ENCODE measurements at places on chromosomes 2 and 18. TPM values are rescaled to one million over a fixed set of nuclear protein-coding genes. Genes with fewer than 3 reads are reported as not detected.
A peak's percentile ranks its signal among the peaks of the same experiment; 100 is the strongest.

GRCh38 chr18:13618760-13619438 lies 107.5 kb downstream of the FAM210A start:
- no peak overlapping the region for H3K4me3 ChIP-seq
- H3K27me3 ChIP-seq = no peaks in the 10 kb centered on the region
- H3K4me1 ChIP-seq = peaks cover 54% of the 10 kb centered on the region
- H3K27ac ChIP-seq = no peak overlapping the region

DNA sequence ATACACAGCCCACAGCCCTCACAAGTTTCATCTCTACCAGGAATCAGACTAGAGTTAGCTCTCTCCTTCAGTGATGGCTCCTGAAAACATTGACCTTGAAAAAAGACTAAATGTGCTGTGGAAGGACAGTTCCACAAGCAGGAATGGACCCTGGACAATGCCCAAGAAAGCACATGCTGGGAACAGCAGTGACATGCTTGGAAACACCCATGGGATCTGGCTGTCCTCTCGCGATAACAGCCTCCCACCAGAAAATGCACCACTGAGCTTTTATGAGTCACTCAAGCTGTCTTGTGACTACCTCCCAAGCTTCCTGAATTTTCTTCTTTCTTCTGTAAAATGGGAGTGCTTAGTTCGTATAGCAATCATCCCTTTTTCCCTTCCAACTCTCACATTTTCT lies 269.2 kb downstream of the LRATD1 start:
- DNase-seq = no peak
- H3K4me1 ChIP-seq = no peaks in the 10 kb centered on the region
- no peaks in the 10 kb centered on the region for H3K36me3 ChIP-seq
- no peak overlapping the region for H3K27ac ChIP-seq

DNA sequence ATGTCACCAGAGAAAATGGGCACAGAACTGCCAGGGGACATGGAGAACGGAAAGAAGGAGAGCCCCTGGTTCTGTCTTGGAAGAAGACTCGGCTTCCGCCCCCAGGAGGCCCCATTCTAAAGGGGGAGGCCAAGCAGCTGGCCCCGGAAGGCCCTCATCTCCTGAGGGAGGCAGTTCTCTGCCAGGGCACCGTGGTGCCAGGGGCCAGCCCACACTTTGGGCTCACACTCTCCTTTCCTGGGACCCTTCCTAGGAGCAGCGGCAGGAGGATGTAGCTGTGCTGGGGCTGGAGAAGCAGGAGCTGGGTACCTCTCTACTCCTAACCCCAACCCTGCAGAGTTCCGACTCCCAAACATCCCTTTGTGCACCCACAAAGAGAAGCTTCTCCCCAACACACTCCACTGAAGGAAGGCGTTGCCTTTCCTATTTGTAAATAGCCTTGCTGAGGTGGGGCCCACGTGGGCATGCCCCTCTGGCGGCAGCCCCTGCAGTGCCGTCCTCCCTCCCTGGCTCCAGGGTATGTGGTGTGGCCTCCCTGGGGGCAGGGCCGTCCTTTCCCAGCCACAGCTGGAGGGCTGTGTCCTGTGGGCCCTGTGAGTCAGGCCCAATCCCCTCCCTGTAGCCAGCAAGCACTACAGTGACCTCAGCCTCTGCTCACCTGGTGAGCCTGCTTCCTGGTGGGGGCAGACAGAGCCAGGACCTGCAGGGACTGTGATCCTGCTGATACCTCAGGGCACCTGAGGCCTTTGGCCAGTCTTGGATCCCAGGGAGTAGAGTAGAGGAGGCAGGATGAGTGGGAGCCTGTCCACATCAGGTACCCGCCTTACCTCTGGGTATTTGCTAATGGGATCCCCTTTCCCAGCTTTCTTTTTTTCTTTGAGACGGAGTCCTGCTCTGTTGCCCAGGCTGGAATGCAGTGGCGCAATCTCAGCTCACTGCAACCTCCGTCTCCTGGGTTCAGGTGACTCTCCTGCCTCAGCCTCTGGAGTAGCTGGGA lies 26.6 kb downstream of the ZFP36L2 start:
- H3K36me3 ChIP-seq = no peaks in the 10 kb centered on the region
- H3K4me3 ChIP-seq = no peak overlapping the region

DNA sequence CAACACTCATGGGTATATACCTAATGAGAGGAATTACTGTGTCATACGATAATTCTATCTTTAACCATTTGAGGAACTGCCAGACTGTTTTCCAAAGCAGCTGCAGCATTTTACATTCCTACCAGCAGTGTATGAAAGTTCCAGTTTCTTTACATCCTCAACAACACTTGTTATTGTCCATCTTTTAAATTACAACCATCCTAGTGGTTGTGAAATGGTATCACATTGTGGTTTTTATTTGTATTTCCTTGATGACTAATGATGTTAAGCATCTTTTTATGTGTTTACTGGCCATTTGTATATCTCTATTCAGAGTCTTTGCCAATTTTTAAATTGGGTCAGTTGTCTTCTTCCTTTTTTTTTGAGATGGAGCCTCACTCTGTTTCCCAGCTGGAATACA lies 4.0 kb upstream of the CKAP2L start:
- no peak overlapping the region for H3K27ac ChIP-seq
- H3K36me3 ChIP-seq = peaks cover 1% of the 10 kb centered on the region
- no peak overlapping the region for H3K4me3 ChIP-seq
- peaks cover 39% of the 10 kb centered on the region for H3K4me1 ChIP-seq

DNA sequence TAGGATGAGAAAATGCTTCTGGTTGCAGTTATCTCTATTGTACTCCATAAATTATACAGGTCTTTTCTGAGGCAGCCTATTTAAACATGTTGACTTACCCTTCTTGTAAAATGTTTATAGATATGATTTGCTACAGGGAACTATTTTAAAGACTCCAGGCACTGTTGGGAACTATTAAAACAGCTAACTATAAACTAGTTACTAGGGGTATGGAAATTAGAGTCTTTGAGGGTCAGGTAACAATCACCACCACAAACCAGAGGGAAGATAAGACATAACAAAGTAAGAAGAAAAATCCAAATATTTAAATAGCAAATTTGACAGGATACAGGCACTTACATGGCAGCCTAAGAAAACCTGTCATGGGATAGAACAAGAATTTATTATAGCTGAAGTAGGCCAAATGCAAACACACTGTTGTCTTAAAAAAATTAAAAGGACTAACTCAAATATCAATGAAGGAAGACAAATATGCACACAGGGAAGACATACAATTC lies 251.0 kb upstream of the CWC22 start:
- no peak for DNase-seq
- no peak overlapping the region for H3K4me3 ChIP-seq
- H3K36me3 ChIP-seq = no peaks in the 10 kb centered on the region
- H3K27ac ChIP-seq = no peak overlapping the region
- H3K4me1 ChIP-seq = peaks cover 15% of the 10 kb centered on the region

DNA sequence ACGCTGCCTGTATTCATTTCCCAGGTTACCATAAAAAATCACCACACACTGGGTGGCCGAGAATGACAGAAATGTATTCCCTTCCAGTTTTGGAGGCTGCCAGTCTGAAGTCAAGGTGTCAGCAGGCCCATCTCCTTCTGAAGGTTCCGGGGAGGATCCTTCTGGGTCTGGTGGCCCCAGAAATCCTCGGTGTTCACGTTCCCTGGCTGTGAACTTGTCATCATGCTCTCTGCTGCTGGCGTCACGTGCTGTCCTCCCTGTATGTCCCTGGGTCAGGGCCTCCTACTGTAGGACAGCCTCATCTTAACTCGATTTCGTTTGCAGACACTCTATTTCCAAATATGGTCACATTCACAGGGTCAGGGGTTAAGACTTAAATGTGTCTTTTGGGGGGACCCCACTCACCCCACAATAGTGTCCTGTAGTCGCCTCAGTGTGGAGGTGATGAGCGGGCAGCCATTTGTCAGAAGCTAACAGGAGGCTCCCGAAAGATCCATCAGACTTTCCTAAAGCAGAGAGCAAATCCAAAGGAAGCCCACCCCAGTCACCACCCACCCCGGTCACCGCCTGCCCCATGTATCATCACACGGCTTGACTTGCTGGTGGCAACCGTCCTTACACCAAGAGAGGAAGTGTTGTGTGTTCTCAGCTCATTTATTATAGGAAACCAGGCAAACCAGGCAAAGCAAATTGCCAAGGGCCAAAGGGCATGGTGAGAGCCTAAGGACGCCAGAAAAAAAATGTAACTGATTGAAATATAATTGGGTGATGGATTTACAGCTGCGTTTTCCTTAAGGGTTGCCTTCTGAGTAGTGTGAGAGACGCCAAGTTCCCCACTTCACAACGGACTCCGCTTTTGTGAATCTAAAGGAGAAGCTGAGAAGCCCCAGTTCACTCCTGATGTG lies 148.8 kb upstream of the ZNF236 start:
- no peak overlapping the region for H3K4me3 ChIP-seq
- no peaks in the 10 kb centered on the region for H3K4me1 ChIP-seq
- no peak overlapping the region for H3K27ac ChIP-seq
- H3K36me3 ChIP-seq = no peaks in the 10 kb centered on the region
- DNase-seq = no peak
- H3K27me3 ChIP-seq = peaks cover 6% of the 10 kb centered on the region

GRCh38 chr2:23698721-23699579 lies 228.0 kb downstream of the ATAD2B start:
- no peaks in the 10 kb centered on the region for H3K27me3 ChIP-seq
- no peaks in the 10 kb centered on the region for H3K4me1 ChIP-seq
- no peak for DNase-seq
- no peak overlapping the region for H3K27ac ChIP-seq
- no peak overlapping the region for H3K4me3 ChIP-seq

DNA sequence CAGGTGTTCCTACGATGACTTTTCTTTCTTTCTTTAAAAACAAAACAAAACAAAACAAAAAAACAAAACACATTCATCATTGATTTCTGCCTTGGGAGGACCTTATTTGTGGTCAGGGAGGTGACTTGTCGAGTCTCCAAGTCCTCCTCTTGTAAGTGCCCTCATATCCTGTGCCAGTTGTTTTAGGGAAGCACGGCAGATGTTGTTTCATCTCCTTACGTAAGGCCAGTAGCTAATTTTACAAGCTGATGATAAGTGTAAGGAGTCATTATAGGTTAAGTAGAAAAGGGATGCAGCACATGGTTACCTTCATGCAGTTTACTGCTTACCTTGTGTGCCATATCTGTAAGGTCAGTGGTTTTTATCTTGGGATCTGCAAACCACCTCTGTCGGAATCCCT lies 52.2 kb downstream of the MRPS9 start:
- no peaks in the 10 kb centered on the region for H3K4me1 ChIP-seq
- no peak overlapping the region for H3K4me3 ChIP-seq
- H3K27ac ChIP-seq = no peak overlapping the region
- peaks cover 43% of the 10 kb centered on the region for H3K36me3 ChIP-seq

DNA sequence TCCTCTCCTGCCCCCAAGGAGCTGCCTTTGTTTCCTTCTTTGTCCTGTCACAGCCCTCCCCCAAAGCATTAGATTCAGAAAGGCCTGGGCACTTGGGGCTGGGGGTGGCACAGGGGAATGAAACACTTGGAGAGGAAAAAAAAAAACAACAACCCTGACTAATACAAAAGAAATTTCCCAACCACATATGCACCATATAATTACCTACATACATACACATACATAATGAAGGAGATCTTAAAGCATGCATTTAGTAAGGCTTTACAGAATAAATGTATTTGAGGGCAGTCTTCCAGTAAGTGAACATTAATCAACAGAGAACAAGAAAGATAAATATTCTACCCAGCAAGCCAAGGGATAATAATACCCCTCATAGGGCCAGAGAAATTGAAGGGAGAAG lies 70.0 kb upstream of the PPP1CB start:
- no peaks in the 10 kb centered on the region for H3K36me3 ChIP-seq
- no peaks in the 10 kb centered on the region for H3K27me3 ChIP-seq
- H3K4me1 ChIP-seq = peaks cover 14% of the 10 kb centered on the region
- no peak overlapping the region for H3K4me3 ChIP-seq
- H3K27ac ChIP-seq = peak overlapping the region; percentile 5
- DNase-seq = no peak

- no peaks in the 10 kb centered on the region for H3K4me1 ChIP-seq
- H3K27ac ChIP-seq = no peak overlapping the region
- H3K36me3 ChIP-seq = no peaks in the 10 kb centered on the region
- H3K27me3 ChIP-seq = peaks cover 16% of the 10 kb centered on the region
- no peak overlapping the region for H3K4me3 ChIP-seq
Measured at GRCh38 chr2:237558961-237559641, 7.3 kb upstream of the PRLH start.

DNA sequence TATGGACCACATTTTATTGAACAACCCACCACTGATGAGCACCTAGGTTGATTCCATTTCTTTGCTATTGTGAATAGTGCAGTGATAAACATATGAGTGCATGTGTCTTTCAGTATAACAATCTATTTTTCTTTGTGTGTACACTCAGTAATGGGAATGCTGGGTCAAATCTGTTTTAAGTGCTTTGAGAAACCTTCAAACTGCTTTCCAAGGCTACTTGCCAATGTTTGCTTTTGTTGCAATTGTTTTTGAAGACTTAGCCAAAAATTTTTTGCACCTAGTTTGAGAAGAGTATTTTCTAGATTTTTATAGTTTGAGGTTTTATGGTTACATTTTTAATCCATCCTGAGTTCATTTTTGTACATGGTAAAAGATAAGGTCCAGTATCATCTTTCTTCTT lies 587.4 kb upstream of the SETBP1 start:
- peaks cover 14% of the 10 kb centered on the region for H3K27me3 ChIP-seq
- H3K36me3 ChIP-seq = no peaks in the 10 kb centered on the region
- H3K4me1 ChIP-seq = no peaks in the 10 kb centered on the region
- no peak overlapping the region for H3K4me3 ChIP-seq
- DNase-seq = no peak
- no peak overlapping the region for H3K27ac ChIP-seq

DNA sequence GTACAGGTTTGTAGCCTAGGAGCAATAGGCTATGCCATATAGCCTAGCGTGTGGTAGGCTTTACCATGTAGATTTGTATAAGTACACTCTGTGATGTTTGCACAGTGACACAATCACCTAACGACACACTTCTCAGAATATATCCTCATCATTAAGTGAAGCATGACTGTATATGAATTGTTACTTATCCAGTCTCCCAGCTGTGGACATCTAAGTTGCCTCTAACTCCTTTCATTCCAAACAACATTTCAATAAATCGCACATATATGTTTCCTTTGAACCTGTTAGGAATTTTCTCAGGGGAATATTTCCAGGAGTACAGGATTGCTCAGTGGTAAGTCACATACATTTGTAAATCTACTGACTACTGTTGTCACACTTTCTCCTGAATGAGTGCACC lies 90.0 kb downstream of the ARHGAP15 start:
- no peak for DNase-seq
- peak overlapping the region; percentile 3 for H3K27ac ChIP-seq
- H3K4me3 ChIP-seq = no peak overlapping the region
- peaks cover 16% of the 10 kb centered on the region for H3K4me1 ChIP-seq

- H3K27ac ChIP-seq = no peak overlapping the region
- no peaks in the 10 kb centered on the region for H3K36me3 ChIP-seq
- H3K4me1 ChIP-seq = no peaks in the 10 kb centered on the region
- H3K4me3 ChIP-seq = no peak overlapping the region
- no peaks in the 10 kb centered on the region for H3K27me3 ChIP-seq
Measured at GRCh38 chr2:174106736-174107135, 141.6 kb upstream of the SP3 start.

ERMN gene
- 4.9 TPM for total RNA-seq

C1QL2 gene
- not detected for total RNA-seq

CSRNP3 gene
- total RNA-seq = not detected

ATIC gene
- 179 TPM for total RNA-seq

KLF7 gene
- total RNA-seq = 35.8 TPM

MTIF2 gene
- total RNA-seq = 40.4 TPM

PROKR1 gene
- 0.05 TPM for total RNA-seq

CTAGE1 gene
- total RNA-seq = not detected

REG1B gene
- not detected for total RNA-seq
